ENCODE measurements at places on chromosomes 1 and 21.

- no peak for DNase-seq
Measured at GRCh38 chr1:228276174-228276831, 68.5 kb downstream of the OBSCN start.

GRCh38 chr1:156497078-156497742 lies 3.4 kb downstream of the MEF2D start:
- DNase-seq, result no peak

DNA sequence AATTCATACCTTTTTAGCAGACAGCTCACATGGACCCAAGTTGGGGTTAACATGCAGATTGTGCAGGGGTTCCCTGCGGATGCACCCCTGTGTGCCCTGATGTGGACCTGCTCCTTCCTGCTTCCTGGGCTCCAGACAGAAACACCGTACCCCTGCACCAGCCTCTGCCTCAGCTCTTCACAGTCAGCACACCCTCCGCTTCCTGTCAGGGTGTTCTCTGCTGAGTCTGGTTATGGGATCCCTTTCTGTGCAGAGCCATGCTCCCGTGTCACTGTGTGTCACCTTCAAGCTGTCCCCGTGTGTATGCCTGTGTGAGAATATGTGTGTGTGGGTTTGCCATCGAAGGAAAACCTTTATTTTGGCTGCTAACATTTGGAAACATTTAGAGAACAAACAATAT lies 48.7 kb upstream of the KCNJ15 start:
- DNase-seq, result no peak

DNA sequence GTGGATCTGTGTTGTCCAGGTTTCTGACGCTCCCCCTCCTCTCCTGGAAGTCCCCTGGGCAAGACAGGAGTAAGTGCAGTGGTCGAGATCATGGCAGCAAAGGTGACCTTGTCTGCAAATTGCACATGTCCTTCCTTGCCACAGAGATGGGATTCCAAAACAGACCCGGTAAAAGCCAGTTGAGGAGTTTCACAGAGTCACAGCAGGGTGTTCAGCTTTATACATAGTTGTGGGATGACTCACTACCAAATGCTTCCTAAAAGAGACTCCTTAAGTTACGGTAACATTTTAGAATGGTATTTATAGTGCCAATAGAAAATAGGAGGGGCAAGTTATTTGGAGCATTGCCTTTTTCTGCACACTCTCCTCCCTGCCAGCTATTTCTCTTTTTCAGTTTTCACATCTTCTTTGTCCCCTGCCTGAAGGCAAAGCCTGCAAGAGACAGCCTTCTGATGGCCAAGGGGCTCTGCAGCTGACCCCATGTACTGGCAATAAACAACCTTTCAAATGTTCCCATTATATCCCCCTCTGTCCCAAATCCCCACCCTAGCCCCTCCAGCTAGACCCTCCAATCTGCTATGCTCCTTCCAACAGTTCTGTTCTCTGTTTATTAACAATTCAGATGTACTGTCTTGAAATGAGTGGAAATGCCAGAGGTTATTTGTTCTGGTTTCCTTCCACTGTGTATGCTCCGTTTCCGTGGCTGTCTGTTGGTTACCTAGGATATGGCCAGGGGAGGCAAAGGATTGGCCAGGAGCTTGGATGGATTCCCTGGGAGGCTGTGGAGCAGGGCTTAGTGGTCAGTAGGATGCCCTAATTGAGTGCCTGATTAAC lies 115.0 kb downstream of the TGFB2 start:
- no peak for DNase-seq

DNA sequence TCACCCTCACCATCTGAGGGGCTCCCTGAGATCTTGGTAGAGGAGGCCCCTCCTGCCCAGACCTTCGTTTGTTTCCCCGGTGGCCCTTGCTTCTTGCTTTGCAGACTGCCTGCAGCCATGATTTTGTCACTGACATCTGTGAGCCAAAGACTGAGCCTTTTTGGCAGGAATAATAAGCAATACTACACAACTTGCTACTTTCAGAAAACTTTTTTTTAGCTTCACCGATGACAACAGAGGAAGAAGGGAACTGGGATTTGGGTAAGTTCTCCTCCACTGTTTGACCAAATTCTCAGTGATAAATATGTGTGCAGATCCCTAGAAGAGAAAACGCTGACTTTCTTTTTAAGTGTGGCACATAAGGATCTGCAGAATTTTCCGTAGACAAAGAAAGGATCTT lies 11.7 kb upstream of the CD101 start:
- no peak for DNase-seq

- no peak for DNase-seq
Measured at GRCh38 chr1:201260236-201260590, 23.1 kb upstream of the PKP1 start.

DNA sequence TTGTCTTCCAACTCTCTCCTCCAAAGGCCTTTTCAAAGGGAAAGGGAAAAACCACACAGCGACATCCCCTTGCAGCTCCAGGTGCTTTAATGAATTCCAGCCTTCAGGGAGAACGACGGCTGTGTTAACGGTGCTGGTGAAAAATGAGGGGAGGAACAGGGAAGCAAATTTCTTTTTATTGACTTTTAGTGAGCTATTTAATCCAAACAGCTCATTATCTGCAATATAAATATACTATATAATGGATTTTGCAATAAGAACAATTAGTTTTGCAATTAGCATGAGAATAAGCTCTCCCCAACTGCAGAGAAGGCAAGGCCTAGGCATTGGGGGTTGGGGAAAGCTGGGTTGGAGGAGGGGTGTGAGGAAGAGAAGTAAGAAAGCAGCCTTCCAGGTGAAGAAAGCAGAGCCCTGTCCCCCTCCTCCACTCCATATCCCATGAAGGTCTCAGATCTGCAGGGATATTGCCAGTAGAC lies 159.0 kb upstream of the ZC3H12A start:
- DNase-seq, result no peak

Data from stimulated activated CD8-positive, alpha-beta memory T cell treated with anti-CD3 and anti-CD28 coated beads, Interleukin-12 subunit alpha, Interleukin-12 subunit beta, amount 100 ng/mL, for 4 hours (primary cell).